ENCODE measurements at places on chromosomes 4 and X.

DNA sequence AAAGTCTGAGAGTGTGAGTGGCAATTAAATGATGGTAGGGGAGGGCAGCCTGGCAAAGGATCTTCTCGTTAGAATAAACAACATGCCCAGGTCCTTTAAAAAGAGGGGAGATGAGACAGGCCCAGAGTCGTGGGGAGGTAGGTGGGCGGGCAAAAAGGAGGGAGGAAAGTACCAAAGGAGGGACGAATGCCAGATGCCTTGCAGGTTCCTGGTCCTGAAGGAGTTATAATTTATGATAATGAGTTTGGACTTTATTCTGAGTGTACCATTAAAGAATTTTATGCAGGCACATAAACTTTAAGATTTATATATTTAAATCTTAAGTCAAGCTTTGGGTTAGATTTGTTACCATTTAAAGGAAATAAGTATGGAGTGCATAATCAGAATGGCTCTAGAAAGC lies 62.3 kb upstream of the SMARCA5 start:
- DNase-seq, result no peak

DNA sequence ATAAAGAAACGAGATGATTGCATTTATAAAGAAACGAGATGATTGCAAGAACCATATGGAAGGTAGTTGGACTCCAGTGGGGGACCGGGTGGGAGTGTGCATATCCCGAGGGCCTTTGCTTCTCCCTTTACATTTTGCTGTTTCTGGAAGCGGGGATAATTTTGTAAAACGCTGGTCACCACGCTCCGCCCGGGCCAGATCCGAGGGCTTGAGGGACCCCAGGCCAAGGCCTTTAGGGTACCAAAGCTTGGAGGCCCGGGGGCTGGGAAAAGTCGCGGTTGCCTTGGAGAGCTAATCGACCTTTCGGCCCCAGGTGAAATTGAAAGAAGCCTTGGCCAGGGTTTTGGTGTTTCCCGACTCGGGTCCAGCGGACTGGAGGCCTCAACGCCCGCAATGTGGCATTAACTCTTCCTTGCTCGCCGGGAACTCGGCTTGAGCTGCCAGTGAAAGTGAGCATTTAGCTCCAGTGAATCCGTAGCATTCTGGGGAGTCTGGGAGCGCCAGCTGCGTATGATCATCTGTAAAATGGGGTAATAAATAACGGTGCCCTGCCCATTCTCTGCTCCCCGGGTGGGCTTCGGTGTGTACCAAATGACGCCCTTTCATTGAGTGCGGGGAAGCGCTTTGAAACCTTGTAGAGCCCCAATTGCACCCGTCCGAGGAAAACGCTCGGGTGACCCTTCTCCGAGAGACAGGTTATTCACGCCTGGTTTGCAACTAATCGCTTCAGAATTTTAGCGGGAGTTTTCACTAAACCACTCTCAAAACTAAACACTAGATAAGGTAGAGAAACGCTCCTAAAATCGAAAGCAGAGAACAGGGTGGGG lies 4.5 kb downstream of the NKX3-2 start:
- no peak for DNase-seq

DNA sequence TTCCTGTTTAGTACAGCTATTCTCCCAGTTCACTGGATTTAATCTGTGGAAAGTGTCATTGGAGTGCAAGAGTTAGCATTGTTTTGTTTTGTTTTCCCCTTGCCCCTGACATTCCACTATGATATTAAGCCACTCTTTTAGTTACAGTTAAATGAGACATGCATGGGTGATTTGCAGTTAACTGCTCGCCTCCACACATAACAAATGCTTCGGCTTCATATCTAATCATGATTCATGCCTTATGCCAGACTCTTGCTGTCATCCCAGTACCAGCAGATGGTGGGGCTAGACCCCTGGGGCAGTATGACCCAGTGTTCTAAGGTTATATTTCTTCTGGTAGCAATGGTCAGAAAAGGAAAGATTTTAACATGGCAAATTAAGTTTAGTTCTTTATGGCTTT lies 80.1 kb downstream of the RAP1GDS1 start:
- no peak for DNase-seq

DNA sequence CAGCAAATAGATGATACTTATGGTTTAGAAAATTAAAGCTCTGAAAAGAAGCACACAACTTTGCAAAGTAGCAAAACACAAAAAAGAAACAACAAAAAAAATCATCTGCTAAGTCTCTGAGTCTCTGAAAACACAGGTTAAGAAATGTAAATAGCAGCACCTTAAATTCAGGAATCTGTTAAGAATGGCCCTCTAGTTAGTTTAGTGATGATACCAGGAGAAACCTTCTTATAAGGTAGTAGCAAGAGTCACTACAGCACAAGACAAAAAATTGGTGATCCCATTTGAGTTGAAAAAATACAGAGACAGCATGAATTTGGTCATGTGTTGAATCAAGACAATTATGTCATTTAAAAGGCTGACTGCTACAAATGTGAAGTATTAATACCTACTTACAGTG lies 308.2 kb upstream of the ADGRL3 start:
- no peak for DNase-seq

GRCh38 chr4:42489095-42489494 lies 91.8 kb downstream of the SHISA3 start:
- no peak for DNase-seq

GRCh38 chrX:66931713-66932112 lies 292.8 kb upstream of the EDA2R start:
- DNase-seq, result no peak

DNA sequence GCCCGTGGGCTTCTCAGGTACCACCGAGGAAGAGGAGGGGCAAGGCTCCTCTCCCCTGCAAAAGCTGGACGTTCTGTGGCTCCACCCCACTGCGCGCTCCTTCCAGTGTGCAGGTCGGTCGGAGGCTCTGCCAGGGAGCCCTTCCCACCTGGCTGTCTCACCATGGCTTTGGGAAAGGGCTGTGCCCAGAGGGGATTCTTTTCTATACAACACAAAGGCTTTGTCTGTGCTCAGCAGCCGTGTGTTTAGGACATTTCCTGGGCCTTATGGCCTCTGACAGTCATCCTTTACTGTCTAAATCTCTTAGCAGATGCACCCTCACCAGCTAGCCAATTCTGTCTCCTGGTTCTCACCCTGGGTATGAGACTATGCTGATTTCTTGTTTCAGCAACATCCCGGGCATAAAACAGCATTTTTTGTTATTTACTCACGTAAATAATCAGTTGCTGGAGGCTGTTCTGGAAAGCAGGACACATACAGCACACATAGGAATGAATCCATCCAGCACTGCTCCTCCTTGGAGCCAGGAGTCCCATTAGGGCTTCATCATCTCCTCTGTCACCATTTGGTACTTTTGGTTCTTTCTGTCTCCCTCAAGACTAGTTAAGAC lies 20.4 kb upstream of the ATXN3L start:
- DNase-seq, result no peak

DNA sequence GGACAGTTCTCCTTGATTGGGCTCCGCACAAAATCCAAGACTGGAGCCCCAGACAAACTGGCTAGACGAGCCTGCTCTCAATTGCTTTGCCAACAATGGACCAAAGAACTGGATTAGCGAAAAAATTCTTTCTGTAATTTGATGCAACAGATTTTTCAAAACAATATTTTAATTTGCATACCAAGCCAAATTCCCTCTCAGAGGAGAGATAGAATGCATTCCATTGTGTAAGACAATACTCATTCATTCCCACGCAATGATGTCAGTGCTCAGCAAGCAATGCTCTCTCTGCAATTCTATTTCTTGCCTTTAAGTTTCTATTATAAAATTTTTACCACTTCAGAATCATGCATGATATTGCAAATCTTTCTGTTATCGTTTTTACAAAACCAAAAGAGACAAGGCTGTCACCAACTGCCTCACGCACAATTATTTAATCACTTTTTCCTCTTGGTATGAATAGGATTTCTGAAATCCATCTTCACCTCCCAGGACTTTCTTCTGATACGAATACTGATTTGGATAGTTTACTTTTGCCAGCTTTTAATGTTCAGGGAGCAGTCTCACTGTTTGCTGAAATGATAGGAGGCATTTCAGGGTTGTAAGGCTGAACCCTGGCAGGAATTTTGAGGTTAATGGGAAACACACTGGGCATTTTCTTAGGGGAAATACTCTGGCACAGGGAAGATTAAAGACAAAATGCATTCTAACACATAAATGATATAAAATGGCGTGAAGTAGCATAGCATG lies 46.1 kb upstream of the HCCS start:
- DNase-seq, result no peak

- DNase-seq, result no peak
These were observed 96.1 kb downstream of the RPA4 start for GRCh38 chrX:96979766-96980165.

- no peak for DNase-seq
These were observed 81.5 kb upstream of the F9 start for GRCh38 chrX:139448996-139449395.

DNA sequence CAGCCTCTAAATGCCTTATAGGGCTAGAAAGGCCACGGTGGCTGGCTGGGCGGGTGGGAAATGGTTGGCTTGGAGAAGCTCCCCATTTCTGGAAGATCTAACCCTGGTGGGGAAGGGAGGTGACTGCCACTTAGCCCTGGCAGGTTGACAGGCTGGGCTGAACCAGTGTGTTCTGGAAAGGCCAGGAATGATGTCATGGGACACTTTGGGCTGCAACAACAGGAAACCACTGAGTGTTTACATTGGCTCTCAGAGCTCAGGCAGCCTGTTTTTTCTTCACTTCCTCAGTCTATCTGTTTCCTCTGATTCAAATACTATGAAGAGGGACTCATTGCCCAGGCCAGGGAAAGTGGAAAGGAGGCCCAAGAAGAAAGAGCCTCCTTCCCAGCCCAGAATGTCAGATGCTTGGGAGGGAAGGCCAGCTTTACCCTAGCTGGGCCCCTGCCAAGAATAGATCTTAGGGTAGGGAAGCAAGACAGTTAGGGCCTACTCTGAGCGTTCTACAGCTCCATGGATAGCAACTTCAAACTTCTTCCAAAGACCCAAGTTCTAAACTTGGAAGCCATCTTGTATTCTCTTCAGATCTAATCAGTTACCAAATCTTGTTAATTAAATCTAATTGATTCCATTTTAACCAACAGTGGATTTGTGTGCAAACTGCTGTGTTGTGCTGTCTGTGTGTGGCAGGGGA lies 65.8 kb upstream of the MSN start:
- peak; percentile 82 for DNase-seq

DNA sequence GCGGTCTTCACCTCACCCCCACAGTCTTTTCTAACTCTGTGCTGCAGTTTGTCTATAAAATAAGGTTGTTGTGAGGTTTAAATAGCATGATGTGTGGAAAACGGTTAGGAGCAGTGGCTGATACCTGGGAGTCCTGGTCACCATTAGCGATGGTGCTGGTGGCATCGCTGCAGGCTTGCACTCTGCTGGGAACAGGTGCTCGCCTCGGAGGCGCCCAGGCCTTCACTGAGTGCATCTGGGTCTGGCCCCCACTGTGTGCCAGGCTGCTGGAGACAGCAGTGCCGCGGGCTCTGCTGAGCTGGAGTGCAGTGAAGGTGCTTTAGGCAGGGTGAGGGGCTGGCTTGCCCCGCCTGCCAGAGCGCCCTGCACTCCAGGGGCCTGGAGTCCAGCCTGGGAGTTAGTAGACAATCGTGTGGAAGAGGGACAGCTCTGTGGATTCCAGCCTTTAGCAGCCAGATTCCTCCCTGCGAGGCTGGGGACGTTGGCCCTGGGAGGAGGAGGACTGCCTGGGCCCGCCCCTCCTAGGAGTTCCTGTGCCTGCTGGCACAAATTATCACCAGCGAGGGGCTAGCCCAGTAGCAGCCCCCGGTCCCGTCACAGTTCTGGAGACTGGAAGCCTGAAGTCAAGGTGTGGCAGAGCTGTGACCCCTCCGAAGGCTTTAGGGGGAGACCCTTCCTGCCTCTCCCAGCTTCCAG lies 7.3 kb downstream of the RGS12 start:
- no peak for DNase-seq

GRCh38 chr4:1216869-1217294 lies 32.0 kb downstream of the CTBP1 start:
- no peak for DNase-seq

GRCh38 chr4:4555916-4556315 lies 14.1 kb upstream of the STX18 start:
- DNase-seq, result no peak

- no peak for DNase-seq
These were observed 20.8 kb downstream of the SPON2 start for GRCh38 chr4:1151541-1151940.

GRCh38 chr4:3527101-3527913 lies 4.9 kb downstream of the LRPAP1 start:
- peak; percentile 19 for DNase-seq

DNA sequence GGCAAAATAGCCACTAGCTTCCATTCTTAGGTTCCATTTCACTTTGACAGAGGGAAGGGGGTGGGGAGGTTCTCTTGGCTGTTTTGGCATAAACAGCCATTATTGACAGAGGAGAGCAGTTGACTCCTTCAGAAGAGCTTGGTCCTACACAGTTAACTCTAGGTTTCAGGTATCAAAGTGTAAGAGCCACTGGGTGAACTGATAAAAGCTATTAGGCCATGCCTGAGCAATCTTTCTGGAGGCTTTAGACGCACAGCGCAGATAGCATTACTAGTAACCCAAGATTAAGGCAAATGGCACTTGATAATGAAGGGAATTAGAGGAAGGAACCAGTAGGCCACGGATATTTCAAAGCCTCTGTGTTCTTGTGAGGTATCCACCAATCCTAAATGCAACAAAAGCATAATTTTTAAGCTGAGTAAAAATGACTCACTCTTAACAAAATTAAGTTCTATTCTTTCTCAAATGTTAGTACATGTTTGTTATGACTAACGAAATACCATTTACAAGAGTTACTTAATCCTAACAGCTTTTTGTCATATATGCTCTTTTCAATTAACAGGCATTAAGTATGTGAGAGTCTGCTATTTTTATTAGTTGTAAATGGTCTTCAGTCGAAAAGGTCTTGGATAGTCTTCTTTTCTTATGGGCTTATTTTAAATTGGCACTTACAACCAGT lies 53.6 kb downstream of the SLC7A11 start:
- DNase-seq, result no peak

DNA sequence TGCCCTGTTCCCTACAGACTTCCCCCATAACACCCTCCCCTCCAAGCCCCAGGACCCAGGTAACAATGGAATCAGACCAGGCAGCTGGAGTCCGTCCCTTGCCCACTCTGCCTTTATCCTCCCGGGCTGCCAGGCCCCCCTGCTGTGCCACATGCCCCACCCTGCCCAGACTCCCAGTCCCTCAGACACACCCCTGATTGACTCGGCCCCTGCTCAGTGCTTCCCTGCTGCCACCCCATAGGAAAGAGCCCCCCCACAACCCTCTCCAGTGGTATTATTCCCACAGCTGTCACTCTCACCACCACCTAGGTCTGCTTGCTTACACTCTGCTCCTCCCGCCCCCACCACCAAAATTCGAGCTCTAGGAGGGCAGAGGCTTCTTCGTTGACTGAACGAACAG lies 4.7 kb upstream of the NAA10 start:
- DNase-seq, result no peak

GRCh38 chr4:94171616-94172015 lies 36.0 kb upstream of the SMARCAD1 start:
- DNase-seq, result no peak
